ENCODE measurements at places on chromosomes 7 and 10. TPM values are rescaled to one million over a fixed set of nuclear protein-coding genes. Genes with fewer than 3 reads are reported as not detected.

GRCh38 chr10:87776328-87776727 is 41.7 kb downstream of the ATAD1 start:
- no peak for DNase-seq

- DNase-seq, result no peak
Measured at GRCh38 chr10:62224606-62225005, 44.0 kb downstream of the RTKN2 start.

DNA sequence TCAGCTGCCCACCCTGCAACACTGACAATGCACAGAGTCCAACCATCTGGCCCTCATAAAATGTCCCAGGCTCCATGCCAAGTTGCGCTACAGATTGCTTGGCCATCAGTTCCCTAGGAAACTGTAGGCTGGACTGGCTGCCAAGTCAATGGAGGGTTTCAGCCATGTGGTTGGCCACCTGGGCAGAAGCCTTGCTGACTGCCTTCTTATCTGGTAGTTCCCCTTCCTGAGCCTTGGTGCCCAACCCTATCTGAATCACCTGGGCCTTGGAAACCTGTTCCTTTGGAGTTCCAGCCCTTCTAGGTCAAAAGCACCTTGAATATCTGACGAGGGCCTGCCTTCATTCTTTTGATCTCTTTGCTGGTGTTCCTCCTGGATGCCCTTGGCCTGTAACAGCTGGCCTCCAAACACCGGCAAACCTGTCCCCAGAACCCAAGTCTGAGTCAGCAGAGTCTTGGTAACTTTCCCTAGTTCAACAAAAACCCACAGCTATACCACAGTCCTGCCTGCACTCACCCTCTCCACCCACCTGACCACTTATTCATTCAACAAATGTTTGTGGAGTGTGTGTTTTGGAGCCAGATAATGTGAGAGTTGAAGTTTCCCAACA is 37.4 kb upstream of the KDM7A start:
- no peak for DNase-seq

DNA sequence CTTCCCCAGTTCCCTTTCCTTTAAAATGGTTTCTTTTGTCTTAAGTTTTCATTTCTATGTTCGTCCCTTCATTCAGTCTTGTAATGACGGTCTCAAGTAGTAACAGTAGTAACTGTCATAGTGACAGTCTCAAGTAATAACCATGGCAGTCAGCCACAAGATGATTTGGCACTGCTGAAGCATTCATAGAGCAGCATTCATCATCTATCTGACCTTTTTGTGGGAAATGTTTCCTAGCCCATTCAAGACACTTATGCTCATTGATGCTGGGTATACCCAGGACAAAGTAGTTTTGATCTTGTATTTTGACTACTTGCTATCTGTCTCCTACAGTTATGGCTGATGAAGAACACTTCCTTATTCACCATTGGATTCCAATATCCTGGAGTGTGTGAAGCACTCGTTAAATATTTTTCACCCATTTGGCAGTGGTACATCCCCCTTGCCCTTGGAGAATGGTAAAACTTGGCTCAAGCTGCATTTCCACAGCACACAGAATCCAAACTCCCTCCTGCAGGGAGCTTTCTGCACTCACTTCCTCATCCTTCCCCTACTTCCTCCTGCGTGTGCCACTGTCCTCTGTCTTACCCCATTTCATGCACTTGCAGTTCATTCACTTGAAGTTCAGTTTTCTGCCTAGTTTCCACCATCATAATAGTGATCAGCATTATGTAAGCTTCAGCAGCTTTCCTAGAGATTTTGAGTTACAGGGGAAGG is 19.0 kb downstream of the GIMAP4 start:
- no peak for DNase-seq

Gene KDM7A
- 12.5 TPM for total RNA-seq

Gene CNTNAP2
- not detected for total RNA-seq

Measured in activated CD4-positive, alpha-beta T cell treated with anti-CD3 and anti-CD28 coated beads, Interleukin-2, amount 10 ng/mL, durations not matched to agents 7 days and 5 days (primary cell).